Panc1 (cell line): ENCODE measurements at places on chromosomes 3 and 15.

GRCh38 chr3:30189900-30190299 is 416.5 kb upstream of the TGFBR2 start:
- H3K4me3 ChIP-seq, result no peak overlapping the region
- DNase-seq, result no peak
- H3K4me1 ChIP-seq, result no peaks in the 10 kb centered on the region
- H3K36me3 ChIP-seq, result no peaks in the 10 kb centered on the region
- H3K27ac ChIP-seq, result no peak overlapping the region
- no peaks in the 10 kb centered on the region for H3K27me3 ChIP-seq

- no peak overlapping the region for H3K4me3 ChIP-seq
- peak overlapping the region; percentile 69 for H3K27ac ChIP-seq
- H3K27me3 ChIP-seq, result no peaks in the 10 kb centered on the region
- peak; percentile 57 for DNase-seq
Measured at GRCh38 chr15:70826634-70827033, 27.3 kb downstream of the LARP6 start.

DNA sequence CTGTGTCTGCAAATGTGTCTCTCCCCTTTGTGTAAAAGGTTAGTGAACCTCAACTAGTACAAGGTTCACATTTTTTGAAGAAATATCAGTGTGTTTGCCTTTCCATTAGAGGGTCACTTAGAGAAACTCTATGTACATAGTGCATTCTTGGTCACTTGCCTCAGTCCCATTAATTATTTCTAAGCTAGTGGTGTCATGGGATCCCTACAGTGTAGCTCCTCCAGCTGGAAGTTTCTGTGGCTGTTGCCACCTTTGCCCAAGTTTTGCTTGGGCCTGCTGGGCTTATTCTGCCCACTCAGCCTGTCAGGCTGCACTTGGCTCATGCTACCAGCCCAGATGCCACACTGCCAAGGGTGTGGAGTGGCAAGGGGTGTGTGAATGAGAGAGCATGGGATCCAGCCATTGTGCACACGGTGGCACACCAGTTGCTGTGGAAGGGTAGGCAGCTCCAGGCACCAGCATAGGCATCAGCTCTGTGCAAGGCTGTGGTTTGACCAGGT is 161.7 kb downstream of the ARPP21 start:
- no peak overlapping the region for H3K4me3 ChIP-seq
- H3K27me3 ChIP-seq, result no peaks in the 10 kb centered on the region
- H3K27ac ChIP-seq, result no peak overlapping the region

DNA sequence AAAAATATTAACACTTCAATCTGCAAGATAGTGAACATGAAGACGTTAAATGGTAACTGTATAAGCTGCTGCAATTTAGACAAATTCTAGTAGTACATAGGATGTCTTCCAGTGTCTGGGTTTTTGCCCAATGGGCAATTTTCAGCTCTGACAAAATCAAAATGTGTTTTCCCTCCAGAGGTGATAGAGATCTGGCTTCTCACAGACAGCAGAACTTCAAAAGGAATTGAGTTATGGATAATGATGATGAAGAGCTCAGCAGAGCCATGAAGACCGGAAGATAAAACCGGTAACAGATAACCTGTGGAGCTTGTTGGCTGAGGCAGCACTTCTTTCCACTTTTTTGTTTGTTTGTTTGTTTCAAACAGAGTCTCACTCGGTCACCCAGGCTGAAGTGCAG is 89.4 kb upstream of the NTRK3 start:
- no peak overlapping the region for H3K4me3 ChIP-seq
- peaks cover 6% of the 10 kb centered on the region for H3K27me3 ChIP-seq
- no peaks in the 10 kb centered on the region for H3K36me3 ChIP-seq

GRCh38 chr3:71504250-71505036 is 79.1 kb downstream of the FOXP1 start:
- no peak for DNase-seq
- no peak overlapping the region for H3K4me3 ChIP-seq
- no peaks in the 10 kb centered on the region for H3K36me3 ChIP-seq

DNA sequence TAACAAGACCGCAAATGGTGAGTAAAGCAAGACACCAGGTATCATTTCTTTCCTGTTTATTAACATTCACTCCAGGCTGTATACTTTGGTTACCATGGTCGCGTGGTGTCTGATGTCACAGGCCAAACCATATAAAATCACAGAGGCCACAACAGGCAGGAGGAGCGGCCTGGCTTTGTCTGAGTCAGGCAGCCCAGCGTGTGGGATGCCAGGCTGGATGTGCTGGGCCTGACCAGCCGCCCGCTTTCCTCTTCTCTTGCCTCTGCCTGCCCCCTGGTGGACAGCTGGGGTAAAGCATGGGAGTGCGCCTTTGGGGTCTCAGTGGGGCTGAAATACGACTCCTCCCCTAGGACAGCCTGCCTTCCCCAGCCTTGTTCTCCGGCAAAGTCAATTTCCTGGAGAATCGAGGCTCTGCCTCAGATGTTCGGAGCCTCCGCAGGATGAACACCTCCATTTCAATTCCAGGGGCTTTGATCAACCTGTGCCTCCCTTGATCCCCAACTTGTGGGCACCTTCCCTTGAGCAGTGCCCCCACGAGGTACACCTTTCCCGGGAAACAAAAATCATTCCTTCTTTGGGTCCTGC is 78.2 kb downstream of the CCNL1 start:
- no peak overlapping the region for H3K4me3 ChIP-seq
- peaks cover 11% of the 10 kb centered on the region for H3K4me1 ChIP-seq
- no peaks in the 10 kb centered on the region for H3K36me3 ChIP-seq
- peak; percentile 69 for DNase-seq
- no peaks in the 10 kb centered on the region for H3K27me3 ChIP-seq

DNA sequence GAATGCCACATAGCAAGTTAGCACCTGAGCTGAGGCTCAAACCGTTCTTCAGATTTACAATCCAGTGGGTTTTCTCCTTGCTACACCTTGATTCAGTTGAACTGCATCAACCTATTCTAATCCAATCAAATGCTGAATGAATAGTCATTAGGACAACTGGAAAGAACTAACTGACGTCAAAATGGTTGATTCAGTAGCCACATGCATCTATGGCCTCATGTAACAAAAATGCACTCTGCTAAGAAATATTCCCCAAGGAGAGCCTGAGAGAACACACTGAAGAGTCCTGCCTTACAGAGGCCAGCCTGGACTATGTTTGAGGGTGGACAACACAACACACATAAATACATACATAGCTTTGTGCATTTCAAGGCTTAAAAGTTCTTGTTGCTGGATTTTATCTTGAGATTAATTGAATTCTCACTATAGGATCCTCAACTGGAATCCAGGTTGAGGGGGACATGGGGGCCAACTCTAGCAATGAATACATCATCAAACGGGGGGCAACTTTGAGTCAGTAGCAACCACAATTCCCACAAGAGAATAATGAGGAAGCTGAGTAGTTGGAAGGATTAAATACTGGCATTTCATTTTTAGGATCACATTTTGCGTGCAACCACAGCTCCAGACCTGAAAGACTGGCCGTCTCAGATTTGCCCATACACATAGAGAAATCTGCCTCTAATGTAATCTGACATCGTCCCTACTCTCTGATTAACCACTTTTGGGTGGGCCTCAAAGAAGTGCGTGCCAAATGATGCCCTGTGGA is 280.2 kb upstream of the ICE2 start:
- DNase-seq, result no peak
- H3K36me3 ChIP-seq, result no peaks in the 10 kb centered on the region
- no peak overlapping the region for H3K4me3 ChIP-seq
- H3K27me3 ChIP-seq, result peaks cover 4% of the 10 kb centered on the region

GRCh38 chr3:13348100-13348499 is 72.0 kb downstream of the NUP210 start:
- no peak overlapping the region for H3K27ac ChIP-seq
- no peaks in the 10 kb centered on the region for H3K27me3 ChIP-seq
- H3K36me3 ChIP-seq, result no peaks in the 10 kb centered on the region
- DNase-seq, result no peak

- H3K36me3 ChIP-seq, result no peaks in the 10 kb centered on the region
- no peak for DNase-seq
- no peaks in the 10 kb centered on the region for H3K27me3 ChIP-seq
- H3K4me1 ChIP-seq, result no peaks in the 10 kb centered on the region
- H3K4me3 ChIP-seq, result no peak overlapping the region
Measured at GRCh38 chr3:175737646-175738572, 878.8 kb downstream of the NAALADL2 start.

GRCh38 chr3:119343719-119344118 is 49.5 kb downstream of the ARHGAP31 start:
- H3K36me3 ChIP-seq, result no peaks in the 10 kb centered on the region
- no peak for DNase-seq
- no peak overlapping the region for H3K27ac ChIP-seq
- no peaks in the 10 kb centered on the region for H3K4me1 ChIP-seq

- no peaks in the 10 kb centered on the region for H3K4me1 ChIP-seq
- no peaks in the 10 kb centered on the region for H3K36me3 ChIP-seq
- H3K27ac ChIP-seq, result no peak overlapping the region
- no peak for DNase-seq
Measured at GRCh38 chr3:14358426-14359211, 43.8 kb upstream of the SLC6A6 start.

DNA sequence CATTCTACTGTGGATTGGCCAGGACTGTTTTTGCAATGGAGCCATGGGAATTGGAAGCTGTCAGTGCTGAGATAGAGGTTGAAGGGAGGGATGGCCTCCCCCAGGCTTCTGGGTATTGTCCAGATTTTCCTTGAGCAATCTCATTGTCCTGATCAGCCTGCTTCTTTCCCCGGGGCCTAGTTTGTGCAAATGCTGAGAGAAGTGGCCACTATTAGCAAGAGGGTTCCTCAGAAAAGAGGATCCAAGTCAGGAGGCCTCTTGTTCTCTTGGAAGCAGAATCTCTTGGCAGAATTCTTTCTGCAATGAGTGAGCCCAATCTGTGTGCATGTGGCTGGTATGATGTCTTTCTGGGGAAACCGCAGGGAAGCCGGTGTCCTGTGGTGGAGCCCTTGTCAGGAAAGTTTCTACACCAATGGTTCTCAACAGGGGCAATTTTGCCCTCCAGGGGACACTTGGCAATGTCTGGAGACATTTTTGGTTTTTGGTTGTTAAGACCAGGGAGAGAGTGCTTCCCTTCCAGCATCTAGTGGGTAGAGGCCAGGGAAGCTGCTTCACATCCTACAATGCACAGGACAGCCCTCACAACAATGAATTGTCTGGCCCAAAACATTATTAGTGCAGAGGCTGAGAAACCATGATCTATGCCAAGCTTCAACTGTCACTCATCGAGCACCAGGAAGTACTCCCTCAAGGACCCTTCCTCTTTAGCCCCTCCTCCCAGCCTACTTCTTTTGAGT is 2.0 kb downstream of the LIPC start:
- no peak overlapping the region for H3K4me3 ChIP-seq
- no peaks in the 10 kb centered on the region for H3K27me3 ChIP-seq
- no peak overlapping the region for H3K27ac ChIP-seq
- H3K36me3 ChIP-seq, result no peaks in the 10 kb centered on the region

- no peaks in the 10 kb centered on the region for H3K36me3 ChIP-seq
- H3K27ac ChIP-seq, result no peak overlapping the region
- H3K4me1 ChIP-seq, result 0 out of 2 replicates have a peak, but pooled peaks cover 3% of the 10 kb centered on the region
- H3K4me3 ChIP-seq, result no peak overlapping the region
- DNase-seq, result no peak
Measured at GRCh38 chr3:184608209-184608608, 46.6 kb downstream of the EPHB3 start.

DNA sequence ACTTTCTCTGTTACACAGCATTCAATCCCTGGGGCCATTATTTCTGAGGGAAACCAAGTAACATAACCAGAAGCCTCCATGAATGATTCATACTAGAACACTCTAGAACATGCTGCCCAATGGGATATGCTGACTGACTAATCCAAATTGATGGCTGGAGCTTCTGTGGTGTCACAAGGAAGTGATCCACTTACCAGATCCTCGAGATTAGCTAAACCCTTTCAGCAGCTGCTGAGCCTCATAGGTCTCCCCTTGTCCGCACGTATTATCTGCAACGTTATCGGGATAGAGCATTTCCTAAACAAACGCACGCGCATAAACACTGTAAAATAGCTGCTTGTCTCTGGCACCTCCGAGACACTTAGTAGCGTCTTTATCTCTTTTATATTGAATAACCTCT is 61.2 kb upstream of the PROK2 start:
- no peaks in the 10 kb centered on the region for H3K27me3 ChIP-seq
- no peak overlapping the region for H3K4me3 ChIP-seq
- no peaks in the 10 kb centered on the region for H3K36me3 ChIP-seq

- H3K27me3 ChIP-seq, result no peaks in the 10 kb centered on the region
- H3K27ac ChIP-seq, result peak overlapping the region; percentile 17; the same call in 1 of the 2 replicates
- no peaks in the 10 kb centered on the region for H3K36me3 ChIP-seq
- H3K4me1 ChIP-seq, result peaks cover 3% of the 10 kb centered on the region; the same call in 1 of the 2 replicates
Measured at GRCh38 chr3:105402287-105402801, 35.6 kb downstream of the ALCAM start.

GRCh38 chr3:57120040-57120439 is 45.1 kb downstream of the IL17RD start:
- no peaks in the 10 kb centered on the region for H3K36me3 ChIP-seq
- no peaks in the 10 kb centered on the region for H3K27me3 ChIP-seq
- no peaks in the 10 kb centered on the region for H3K4me1 ChIP-seq

DNA sequence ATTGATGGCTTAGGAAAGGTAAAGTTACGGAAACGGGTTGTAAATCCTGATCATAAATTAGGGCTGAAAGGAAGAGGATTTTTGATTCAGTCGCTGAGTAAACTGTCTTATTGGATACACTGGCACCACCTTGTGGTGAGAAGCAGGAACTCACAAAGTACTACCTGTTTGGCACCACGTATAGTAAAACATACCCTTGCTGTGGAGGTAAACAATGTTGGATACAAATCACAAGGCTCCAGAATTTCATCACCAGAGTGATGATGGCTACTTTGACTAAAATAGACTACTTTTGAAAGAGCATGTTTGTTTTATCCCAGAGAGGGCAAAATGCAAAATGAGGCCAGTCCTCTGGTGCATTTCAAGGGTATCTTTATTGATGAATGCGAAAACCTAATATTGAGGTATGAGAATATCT is 216.9 kb downstream of the IGSF11 start:
- no peaks in the 10 kb centered on the region for H3K36me3 ChIP-seq
- no peak for DNase-seq
- H3K27ac ChIP-seq, result no peak overlapping the region
- H3K27me3 ChIP-seq, result 0 out of 2 replicates have a peak, but pooled peaks cover 3% of the 10 kb centered on the region

DNA sequence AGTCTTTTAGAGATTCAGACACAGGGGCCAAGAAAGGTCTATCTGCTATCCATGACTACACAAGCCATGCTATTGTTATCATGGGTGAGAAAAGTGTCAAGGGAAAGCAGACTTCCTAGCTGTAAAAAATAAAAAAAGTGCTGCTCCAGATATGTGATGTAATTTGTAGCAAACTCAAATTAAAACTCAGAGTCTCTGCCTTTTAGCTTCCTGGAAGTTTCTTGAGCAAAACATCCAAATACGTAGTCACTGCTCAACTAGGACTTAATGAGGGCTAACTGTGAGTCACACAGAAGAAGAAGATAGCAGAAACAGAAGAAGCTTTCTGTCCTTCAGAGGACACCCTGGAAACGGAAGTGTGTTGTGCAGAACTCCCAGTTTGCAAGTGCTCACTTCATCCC is 393.4 kb upstream of the NR2F2 start:
- no peaks in the 10 kb centered on the region for H3K36me3 ChIP-seq
- H3K4me3 ChIP-seq, result no peak overlapping the region
- DNase-seq, result no peak
- no peaks in the 10 kb centered on the region for H3K27me3 ChIP-seq

GRCh38 chr15:64800476-64800875 is 25.0 kb downstream of the PIF1 start:
- no peak overlapping the region for H3K27ac ChIP-seq
- no peaks in the 10 kb centered on the region for H3K36me3 ChIP-seq
- no peak overlapping the region for H3K4me3 ChIP-seq
